ENCODE measurements at places on chromosomes 2 and 18.
A peak's percentile ranks its signal among the peaks of the same experiment; 100 is the strongest.

- DNase-seq = no peak
Observed at GRCh38 chr2:172813314-172813888, 77.8 kb downstream of the RAPGEF4 start.

DNA sequence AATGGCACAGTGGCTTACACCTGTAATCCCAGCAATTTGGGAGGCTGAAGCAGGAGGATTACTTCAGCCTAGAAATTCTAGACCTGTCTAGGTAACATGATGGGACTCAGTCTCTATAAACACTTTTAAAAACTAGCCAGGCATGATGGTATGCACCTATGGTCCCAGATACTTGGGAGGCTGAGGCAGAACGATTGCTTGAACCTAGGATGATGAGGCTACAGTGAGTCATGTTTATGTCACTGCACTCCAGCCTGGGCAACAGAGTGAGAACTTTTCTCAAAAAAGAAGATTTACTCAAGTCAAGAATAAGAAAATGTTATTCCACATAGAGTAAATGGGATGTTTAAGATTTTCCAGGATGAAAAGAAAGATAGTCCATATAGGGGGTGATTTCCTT lies 158.6 kb downstream of the HNMT start:
- DNase-seq = no peak

DNA sequence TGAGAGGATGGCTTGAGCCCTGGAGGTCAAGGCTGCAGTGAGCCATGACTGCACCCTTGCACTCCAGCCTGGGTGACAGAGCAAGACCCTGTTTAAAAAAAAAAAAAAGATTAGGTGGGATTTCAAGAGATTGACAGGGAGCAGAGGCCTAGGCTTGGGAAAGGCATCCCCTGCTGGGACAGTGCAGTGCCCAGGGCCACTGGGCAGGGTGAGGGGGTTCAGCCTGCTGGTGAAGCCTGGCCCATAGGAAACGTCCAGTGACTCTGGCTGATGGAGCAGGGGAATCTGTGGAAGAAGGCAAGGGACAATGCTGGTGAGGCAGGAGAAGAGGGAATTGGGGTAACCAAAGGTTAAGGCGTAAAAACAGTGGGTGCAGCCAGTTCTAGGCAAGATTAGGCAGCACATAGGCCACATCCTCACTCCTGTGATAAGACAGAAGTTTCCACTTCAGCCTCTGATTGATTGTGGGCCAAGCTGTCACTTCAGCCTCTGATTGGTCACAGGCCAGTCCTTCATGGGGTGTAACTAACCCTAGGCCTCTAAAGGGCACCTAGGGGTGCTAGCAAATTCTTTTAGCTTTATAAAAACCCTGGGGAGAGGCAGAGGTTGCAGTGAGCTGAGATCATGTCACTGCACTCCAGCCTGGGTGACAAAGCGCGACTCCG lies 128.6 kb downstream of the MSH2 start:
- DNase-seq = no peak

DNA sequence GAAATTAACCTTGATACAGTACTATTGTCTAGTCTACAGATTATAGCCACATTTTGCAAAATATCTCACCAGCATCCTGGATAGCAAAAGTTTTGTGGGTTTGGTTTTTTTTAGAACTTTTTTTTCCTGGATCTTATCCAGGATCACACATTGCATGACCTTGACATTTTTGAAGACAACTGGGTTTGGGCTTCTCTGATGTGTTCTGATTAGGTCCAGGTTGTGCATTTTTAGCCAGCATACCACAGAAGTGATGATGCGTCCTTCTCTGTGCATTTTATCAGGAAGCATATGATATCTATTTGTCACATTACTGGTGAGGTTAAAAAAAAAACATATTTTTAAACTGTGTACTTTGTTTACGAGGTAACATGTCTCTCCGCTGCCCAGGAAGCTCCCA lies 221.0 kb upstream of the OSR1 start:
- DNase-seq = no peak

DNA sequence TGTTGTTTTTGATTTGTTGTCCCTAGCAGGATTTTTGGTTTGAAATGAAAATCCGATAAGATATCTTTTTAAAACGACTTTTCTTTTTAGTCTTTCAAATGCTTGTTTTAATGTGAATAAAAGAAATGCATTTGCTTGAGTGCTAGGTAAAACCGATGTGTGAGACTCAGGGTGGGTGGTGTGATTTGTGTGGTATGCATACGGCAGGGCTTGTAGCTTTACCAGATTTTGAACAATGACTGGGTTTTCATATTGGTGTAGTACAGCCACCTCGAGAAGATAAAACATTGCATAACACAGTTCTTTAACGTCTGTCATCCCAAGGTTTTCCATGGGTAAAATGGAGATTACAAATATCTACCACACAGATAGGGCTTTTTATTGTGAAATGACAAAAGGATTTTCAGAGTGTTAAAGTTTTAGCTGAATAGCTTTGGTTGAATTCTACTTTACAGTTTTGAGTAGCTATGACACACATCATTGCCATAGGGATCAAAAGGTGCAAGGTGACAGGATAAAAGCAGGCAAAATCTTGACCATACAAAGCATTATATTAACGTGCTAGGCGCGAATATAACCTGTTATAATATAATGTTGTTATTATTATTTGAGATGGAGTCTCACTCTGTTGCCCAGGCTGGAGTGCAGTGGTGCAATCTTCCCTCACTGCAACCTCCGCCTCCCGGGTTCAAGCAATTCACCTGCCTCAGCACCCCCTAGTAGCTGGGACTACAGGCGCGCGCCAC lies 824 bp upstream of the ZNF638 start:
- no peak for DNase-seq

DNA sequence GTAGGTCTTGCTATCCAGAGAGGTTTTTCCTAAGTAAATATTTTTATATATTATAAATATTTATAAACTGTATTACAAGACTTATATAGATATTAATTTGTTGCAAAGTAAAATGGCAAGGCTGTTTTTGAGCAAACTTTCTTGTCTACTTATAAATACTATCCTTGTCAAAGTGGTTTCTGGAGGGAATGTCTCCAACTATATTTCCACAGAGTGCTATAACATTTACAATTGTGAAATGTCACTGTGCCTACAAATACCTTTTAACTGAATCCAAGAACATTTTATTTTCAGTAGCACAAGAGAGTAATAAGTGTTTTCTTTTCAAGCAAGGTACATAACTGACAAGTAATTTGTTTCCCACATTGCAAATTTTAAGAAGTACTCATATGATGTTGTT lies 256.8 kb downstream of the ZNF385B start:
- DNase-seq = no peak

GRCh38 chr2:30865892-30866681 lies 58.8 kb upstream of the CAPN13 start:
- no peak for DNase-seq

GRCh38 chr2:127453392-127454171 lies 35.4 kb downstream of the PROC start:
- DNase-seq = no peak

GRCh38 chr2:205902041-205902899 lies 183.7 kb downstream of the INO80D start:
- no peak for DNase-seq

DNA sequence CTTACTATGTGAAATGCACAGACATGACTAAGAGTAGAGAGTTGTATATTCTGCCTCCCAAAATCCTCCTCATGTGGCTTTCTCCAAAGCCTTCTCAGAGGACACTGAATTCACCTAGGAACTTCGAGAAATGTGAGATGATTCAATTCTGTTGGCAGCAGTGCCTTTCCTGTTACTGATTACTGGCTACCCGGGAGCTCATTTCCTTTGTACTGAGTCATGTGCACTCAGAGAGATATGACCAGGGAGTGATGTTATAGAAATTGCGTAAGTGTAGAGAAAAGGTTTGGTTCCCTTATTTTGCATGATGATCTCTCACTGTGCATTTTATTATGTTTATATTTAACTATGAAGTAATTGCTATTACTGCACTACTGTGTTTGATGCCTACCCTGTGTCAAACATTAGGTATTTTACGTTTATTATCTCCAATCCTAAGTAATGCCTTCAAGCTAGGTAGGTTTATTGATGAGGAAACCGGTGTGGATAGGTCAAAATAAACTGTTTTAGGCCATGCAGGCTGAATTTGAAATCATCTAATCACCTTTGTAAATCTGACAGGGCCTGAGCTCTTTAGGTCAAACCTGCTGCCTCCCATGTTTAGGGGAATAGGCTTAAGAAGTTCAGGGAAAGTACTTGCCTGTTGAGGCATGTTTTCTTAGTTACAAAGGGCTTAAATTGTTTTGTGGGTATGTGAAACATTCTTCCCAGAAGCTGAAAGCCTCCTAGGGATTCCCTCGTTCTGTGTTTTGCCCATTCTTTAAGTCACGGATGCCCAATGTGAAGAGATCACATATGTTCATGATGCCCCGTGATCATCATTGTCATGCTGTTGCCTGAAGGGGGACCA lies 86.8 kb downstream of the FMNL2 start:
- peak; percentile 44 for DNase-seq

DNA sequence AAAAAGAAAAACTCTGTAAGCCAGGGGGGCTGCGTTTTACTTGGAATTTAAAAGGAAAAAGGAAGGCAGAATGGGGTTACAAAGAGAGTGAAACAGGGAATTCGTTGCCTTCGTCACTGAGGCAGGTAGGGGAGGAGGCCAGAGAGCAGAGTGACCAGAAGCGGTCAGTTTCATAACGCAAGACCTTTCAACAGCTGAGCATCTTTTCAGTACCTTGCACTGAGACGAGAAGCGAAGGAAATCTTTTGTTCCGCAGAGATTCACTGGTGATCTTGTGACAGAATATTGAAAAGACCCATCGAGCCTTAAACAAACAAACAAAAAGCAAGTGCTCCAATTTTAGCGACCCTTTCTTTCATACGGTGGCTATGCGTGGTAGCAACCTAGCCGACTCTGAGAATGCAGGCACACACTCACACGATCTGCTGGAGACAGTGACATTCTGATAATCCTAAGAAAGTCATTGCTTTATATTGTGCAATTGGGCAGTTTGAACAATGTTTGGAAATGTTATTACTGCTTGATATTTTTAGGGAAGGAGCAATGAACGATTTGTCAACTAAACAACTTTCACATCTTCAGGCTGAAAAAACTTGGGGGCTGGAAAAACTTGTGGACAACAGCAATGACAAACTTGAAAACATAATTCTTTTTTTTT lies 93.8 kb upstream of the ODC1 start:
- DNase-seq = no peak

GRCh38 chr2:117958186-117958585 lies 55.7 kb downstream of the CCDC93 start:
- no peak for DNase-seq

DNA sequence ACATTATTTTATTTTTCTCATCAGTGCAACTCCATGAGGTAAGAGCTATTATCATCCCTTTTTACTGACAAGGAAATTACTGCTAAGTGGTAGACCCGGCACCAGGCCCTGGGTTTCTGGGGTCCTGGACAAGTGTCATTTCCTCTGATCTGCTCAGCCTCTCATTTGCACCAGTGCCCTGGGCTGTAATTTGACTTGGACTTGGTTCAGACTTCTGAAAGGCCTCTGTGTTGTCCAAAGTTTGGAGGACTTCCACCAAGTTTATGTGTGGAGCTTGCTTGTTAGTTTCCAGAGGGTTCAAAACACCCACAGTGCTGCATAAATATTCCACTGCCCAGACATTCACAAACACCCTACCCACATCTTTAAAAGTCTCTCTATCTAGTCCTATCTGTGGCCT lies 44.0 kb upstream of the PPP1CB start:
- DNase-seq = no peak

- DNase-seq = no peak
Observed at GRCh38 chr18:43236921-43237320, 40.4 kb downstream of the SYT4 start.

GRCh38 chr2:12048550-12048949 lies 302.1 kb downstream of the LPIN1 start:
- no peak for DNase-seq

DNA sequence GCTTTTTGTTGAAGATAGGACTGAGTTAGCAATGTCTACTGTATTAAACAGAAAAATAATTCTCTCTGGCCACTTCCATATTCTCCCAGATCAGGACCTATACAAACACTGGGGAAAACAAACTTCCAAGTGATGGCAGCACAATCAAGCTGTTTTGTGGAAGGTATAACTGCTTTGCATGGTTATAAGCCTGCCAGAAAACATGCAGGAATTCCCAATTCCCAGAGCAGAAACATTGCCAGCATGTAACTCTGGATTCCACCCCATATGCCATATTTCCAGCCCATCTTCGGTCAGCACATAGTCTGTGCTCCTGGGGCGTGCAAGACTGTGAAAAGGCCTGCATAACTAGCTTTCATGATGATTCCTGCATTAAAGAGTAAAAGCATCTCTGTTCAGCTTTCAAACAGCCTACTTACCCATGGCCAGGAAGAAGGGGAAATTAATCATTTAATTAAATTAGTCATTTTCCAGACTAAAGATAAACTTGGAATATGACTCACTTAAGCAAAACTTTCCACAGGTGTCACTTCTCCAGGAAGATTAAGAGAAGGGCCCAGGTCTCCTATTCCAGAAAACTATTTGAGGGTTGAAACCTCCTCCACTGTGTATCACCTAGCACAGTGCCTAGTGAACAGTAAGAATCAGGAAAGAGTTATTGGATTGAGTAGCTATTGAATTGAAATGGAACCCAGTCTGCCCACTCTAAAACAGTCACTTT lies 280.5 kb downstream of the NRXN1 start:
- no peak for DNase-seq

DNA sequence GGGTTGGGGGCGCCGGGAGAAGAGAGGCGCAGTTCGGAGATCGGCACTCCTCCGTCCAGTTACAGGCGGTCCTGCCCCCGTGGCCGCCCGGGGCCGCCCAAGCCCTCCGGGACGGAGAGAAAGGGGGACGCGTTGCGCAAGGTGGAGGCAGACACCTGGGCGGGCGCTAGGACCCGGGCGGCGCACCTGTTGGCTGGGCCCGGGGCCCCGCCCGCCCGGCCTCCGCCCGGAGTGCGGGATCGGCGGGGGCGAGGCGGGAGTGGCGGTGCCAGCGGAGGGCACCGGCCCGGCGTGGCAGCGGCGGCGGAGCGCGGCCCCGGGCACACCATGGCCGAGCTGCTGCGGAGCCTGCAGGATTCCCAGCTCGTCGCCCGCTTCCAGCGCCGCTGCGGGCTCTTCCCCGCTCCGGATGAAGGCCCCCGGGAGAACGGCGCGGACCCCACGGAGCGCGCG lies at the start of gene SGPP2:
Gene SGPP2, plus strand, starts transcription at position 268 of the 453 bp plus-strand sequence. Its CDS starts 60 bp downstream, at position 328.
- DNase-seq = no peak

DNA sequence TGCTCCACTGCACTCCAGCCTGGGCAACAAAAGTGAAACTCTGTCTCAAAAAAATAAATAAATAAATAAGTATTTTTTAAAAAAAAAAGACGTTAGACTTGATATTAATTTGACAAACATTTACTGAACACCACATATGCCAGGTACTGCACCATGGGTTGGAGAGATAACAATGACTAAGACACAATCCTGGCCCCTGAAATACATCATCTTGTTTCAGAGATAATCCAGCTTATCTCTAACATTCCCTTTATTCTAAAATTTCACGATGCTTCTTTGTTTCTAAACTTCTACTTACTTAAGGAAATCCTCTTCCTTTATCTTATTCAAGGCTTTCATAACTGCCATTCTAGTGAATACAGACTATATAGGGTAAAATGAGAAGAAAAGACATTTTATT lies 55.0 kb upstream of the PEX13 start:
- no peak for DNase-seq

Data from H54 (cell line).